ENCODE measurements at places on chromosomes 13 and 19.
A peak's percentile ranks its signal among the peaks of the same experiment; 100 is the strongest.

DNA sequence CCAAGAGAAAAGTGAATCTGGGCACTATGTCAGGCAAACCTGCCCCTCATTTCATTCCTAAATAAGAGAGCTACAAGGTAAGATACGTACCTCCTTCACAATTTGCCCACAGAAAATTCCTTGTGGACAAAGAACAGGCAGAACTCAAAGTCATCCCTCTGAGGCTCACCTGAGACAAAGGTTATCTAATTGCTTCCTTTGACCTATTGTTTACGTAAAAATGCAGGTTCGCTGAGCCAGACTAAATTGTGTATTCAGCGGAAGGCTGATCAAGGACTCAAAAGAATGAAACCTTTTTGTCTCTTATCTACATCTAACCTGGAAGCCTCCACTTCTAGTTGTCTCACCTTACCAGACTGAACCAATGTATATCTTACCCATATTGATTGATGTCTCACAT, 213.3 kb downstream of the POSTN start:
- DNase-seq, result no peak

GRCh38 chr13:108682714-108683113, 53.3 kb downstream of the MYO16 start:
- no peak for DNase-seq

DNA sequence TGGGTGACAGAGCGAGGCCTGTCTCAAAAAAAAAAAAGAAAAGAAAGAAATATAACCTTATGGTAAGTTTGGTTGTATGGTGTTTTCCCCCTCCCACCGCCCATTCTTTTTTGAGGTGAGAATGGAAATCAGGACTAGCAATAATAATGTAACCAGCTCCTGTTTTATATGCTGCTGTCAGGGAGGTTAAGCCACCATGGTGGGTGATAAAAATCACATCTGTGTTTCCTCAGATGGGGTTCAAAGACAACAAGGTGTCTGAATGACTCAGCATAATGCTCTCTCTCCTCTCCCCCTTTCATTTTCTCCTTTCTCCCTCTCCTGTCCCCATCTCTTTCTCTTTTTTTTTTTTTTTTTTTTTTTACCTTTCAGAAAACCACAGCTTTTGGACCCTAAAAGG, 28.3 kb upstream of the GARRE1 start:
- no peak for DNase-seq

GRCh38 chr13:94318418-94318817, 161.1 kb downstream of the DCT start:
- DNase-seq, result no peak

DNA sequence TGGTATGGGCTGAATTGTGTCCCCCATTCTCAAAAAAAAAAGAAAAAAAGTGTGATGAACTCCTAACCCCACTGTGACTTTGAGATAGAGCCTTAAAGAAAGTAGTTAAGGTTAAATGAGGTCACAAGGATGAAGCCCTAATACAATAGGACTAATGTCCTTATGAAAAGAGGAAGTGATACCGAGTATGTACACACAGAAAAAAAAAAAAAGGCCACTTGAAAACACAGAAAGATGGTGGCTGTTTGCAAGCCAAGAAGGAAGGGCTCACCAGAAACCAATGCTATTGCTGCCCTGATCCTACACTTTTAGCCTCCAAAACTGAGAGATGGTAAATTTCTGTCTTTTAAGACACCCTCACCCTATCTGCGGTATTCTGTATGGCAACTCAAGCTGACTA, 955.6 kb downstream of the PCDH17 start:
- no peak for DNase-seq

DNA sequence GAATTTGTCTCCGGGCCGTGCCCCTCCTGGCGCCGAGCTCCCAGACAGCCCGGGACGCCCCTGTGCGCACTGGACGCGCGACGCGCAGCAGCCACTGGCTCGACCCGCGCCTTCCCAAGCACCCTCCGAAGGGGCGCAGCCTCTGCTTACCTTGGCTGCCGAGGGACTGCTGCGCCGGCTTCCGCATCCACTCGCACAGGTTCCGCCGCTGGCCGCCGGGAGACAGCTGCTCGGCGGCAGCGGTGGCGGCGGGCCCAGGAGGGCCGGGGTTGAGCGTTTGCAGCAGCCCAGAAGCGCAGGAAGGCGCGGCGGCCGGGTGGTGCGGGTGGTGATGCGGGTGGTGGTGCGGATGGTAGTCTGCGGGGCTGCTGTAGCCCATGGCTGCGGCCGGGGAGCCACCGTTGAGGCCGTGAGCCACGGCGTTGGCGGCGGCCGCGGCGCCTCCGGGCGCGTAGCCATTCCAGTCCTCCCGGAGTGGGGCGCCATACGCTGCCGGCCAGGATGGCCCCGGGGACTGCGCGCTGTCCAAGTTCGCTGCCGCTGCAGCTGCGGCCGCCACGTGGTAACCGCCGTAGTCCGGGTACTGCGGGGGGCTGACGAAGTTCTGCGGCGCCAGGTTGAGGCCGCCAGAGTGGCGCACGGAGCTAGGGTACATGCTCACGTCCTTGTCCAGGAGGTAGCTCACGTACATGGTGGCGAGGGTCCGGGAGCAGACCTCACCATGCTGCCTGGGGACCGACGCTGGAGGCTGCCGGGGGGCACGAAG, 616 bp downstream of the CDX2 start:
- no peak for DNase-seq

DNA sequence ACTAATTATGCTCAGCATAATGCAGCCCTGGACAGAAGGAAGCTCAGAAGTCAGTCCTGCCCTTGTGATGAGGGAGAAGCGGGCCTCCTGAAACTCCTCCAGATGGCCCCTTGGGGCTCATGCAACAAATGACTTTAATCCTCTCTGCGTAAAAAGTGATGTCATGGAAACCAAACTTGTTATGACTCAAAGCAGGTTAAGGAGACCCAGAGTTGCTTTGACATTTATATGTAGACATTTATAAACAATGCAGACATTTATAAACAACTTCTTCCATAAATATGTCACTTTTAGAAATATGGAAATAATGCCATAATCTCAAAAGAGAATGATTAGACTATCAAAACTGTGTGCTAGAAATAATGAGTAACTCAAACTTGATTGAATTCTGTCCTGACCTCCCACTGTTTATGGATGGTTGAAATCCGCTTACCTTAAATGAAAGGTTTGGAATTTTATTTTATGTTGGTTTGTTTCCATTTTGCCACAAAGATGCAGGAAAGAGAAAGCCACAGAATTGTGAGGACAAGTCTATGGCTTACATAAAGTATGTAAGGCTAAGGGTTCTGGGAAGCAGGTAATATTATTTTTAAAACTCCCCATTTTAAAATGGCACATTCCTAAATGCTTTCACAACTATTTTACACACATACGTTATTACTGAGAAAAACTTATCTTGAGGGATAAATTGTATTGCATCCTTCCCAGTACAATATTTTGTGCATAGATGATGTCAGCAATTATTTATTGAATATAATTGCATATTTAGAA, 73.7 kb downstream of the CYSLTR2 start:
- DNase-seq, result no peak

DNA sequence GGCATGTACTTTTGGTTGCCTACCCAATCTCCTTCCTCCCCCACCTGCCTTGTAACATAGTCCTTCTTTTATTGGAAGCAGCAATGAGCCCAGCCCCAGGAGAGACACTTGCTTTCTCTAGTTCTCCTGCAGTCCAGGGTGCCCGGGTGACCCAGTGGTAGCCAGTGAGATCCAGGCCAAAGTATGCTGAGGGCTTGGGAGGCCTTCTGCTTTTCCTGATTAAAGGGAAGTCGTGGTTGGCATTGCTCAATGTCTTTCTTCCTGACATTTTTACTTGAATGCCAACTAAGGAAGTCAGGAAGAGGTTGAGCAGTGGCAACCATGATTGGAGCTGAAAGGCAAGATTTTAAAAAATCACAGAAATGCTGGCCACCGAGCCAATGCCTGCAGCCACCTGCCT, 25.7 kb downstream of the CNMD start:
- no peak for DNase-seq

GRCh38 chr19:58350001-58350861, 3.1 kb downstream of the A1BG start:
- DNase-seq, result no peak

DNA sequence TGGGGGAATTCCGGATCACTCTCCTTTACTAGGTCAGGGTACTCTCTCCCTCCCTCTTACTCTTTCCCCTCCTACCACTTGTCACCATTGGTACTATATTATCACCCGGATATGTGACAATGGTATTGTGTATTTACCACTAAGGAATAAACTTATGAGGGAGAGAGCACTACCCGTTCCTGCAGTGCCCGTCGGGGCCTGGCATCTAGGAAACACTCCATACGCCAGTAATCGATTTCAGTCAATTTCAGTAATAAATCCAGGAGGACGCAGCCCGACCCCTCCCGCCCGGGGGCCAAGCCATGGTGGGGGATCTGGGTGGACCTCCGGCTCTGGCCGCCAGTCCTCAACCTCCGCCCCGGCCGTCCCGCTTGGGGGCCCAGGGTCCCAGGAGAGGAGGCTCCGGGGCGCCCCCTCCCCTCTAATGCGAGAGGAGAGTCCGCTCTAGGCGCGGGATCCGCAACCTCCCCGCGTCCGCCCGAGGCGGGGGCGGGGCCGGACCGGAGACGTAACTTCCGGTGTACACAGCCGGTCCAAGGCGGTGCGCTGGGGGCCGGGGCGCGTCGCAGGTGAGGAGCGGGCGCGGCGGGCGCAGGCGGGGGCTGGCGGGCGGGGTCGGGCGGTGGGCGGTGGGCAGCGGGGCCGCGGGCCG, at the start of gene GARRE1:
TSS of gene GARRE1 (plus strand) at position 509 of the 652 bp plus-strand sequence. CDS start 45,920 bp downstream, outside the sequence.
- DNase-seq, result peak; percentile 78

- DNase-seq, result no peak
Observed at GRCh38 chr13:75838366-75839005, 202.4 kb downstream of the LMO7 start.

- no peak for DNase-seq
Observed at GRCh38 chr19:41586064-41586463, 10.1 kb downstream of the CEACAM21 start.

DNA sequence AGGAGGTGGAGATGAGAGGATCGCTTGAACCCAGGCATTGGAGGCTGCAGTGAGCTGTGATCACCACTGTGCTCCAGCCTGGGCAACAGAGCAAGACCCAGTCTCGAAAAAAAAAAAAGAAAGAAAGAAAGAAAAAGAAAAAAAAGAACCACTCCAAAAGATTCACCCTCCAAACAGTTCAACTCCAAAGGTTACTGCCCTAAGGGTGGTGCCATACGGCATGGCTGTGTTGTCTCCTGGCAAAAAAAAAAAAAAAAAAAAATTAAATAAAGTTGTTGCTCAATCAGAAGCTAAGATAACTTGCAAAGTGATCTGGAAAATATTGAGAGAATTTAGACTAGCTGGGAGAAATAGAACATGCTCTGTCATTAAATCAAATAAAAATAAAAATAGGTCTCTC, 79.5 kb downstream of the KCTD15 start:
- no peak for DNase-seq

DNA sequence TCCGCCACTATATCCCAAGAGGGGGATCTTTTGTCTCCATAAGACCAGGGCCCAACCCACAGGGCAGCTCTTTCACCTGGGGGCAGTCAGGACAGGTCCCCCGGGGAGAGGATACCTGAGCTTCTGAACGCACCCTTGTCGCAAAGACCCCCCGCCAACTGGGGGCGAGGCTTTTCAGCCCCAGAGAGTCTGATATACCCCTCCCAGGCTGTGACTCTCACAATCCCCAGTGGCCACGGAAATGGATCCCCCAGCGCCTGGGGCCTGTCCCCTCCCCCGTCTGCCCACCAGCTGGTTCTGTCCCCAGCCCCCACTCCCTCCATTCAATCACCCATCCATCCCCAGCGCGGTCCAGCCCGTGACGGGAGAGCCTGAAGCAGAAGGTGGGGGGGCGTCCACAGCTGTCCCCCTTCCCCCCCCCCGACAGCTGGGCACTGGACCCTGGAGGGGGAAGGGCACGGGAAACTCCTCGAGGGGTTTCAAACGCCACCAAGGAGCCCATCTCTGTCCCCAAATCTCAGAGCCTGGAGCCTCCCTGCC, 823 bp downstream of the DOCK6 start:
- DNase-seq, result no peak
